Myocyte (in vitro differentiated cells): ENCODE measurements at places on chromosomes 1 and 21.
A peak's percentile ranks its signal among the peaks of the same experiment; 100 is the strongest.

GRCh38 chr1:179047636-179047997, 21.9 kb downstream of the FAM20B start:
- DNase-seq: peak; percentile 33

GRCh38 chr1:111269825-111270406, 20.7 kb upstream of the CHIA start:
- DNase-seq: no peak

DNA sequence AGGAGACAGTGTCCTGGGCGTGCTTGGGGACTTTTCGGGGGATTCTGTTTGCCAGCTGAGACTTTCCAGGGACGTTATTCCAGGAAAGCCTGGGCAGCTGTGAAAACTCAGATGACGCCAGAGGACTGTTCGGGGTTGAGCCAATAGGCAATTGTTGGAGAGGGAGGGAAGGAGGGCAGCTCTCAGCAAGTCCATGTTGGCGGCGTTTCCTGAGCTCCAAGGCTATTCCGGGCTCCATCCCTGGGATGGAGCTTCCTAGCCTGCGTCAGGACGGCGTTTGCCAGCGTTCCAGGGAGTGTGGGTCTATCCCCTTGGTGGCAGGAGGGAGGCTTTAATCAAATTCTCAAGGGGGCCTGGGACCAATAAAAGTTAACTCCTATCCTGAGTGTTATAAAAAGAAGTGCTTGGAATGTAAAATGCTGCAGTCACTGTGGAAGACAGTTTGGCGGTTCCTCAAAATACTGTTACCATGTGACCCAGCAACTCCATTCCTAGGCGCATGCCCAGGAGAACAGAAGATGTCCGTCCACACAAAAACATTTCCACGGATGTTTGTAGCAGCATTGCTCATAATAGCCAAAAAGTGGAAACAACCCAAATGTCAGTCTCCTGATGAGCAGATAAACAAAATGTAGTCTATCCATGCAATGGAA, 15.2 kb downstream of the SLC27A3 start:
- peak; percentile 92 for DNase-seq

- DNase-seq: no peak
Observed at GRCh38 chr1:78468521-78468920, 22.3 kb upstream of the PTGFR start.

- no peak for DNase-seq
Observed at GRCh38 chr1:36304521-36304920, 1.6 kb upstream of the SH3D21 start.

- DNase-seq: peak; percentile 66
Observed at GRCh38 chr1:91769742-91770141, 116.2 kb downstream of the TGFBR3 start.

- no peak for DNase-seq
Observed at GRCh38 chr1:11797525-11798216, 8.1 kb downstream of the MTHFR start.

GRCh38 chr1:2379733-2380404, 11.5 kb downstream of the MORN1 start:
- no peak for DNase-seq

DNA sequence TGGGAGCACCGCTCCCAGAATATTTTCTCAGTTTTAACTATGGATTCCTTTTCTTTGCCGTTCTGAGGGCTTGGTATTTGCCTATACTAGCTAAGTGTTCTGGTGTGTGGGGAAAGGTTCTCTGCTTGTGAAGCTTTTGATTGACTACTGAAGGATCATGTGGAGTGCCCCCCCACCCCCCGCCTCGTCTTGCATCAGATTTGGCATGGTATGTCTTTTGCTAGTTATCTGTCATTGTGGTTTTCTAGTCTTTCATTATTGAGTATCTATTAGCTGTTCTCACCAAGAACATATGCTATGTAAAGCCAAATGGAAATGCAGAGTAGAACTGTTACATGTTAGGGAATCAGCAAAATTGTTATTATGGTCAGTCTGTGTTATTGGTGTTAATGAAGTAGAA, 58.3 kb downstream of the MACF1 start:
- DNase-seq: no peak

- no peak for DNase-seq
Observed at GRCh38 chr1:234475167-234475793, 3.7 kb downstream of the TARBP1 start.

DNA sequence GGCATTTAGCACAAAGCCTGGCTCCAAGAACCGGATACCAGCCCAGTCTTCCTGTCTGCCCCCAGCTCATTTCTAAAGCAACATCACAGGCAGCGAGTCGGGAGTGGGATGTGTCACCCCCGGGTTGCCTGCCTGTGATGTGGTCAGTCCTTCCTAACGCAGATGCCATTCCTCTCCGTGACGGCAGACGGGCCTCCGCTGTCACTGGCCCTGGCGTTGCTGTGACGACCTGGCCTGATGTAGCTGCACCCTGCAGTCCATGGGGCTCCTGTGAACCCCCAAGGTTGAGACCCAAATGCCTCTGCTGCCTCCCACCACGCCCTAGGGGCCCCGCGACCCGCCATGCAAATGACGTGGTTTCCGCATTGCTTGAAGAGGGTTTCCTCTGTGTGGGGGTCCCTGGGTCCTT, 12.3 kb downstream of the TNFRSF1B start:
- DNase-seq: no peak

- DNase-seq: no peak
Observed at GRCh38 chr1:6008696-6009095, 16.5 kb upstream of the NPHP4 start.

- no peak for DNase-seq
Observed at GRCh38 chr1:11839727-11840705, 7.6 kb downstream of the NPPA start.

- no peak for DNase-seq
Observed at GRCh38 chr1:58045094-58045705, 501.3 kb downstream of the OMA1 start.

- DNase-seq: no peak
Observed at GRCh38 chr1:213464786-213465460, 413.9 kb downstream of the RPS6KC1 start.

DNA sequence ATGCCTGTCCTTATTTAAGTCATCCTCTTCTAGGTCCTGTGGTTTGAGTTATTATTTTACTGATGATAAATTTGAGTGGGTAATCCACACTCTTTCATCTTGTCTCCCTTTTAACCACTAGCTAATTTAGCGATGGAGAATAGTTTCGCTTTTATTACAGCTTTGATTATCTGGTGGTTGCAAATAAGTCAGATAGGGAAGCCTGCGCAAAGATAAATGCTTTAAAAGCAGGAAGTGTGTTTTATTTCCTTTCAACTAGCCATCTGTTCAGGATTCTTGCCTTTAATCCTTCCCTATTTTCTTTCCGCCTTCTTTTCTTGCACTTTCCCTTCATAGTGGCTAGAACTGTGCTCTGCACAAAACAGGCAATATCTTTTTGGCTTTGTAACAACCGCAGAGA, 129.0 kb downstream of the TGFB2 start:
- no peak for DNase-seq

DNA sequence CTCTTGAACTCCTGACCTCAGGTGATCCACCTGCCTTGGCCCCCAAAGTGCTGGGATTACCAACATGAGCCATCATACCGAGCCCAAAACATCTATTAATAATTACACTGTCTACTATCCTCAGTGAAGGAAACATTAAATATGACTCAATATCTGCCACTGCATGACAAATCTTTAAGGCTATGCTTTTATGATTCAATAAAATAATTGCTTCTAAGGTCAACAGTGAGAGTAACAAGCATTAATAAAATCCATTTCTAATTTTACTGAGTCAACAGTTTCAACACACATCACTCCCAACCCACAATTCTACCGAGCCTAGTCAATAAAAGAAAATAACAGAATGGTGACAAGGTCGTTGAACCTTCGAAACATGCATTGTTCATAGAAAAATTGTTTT, 125.5 kb upstream of the CHRM3 start:
- DNase-seq: no peak

DNA sequence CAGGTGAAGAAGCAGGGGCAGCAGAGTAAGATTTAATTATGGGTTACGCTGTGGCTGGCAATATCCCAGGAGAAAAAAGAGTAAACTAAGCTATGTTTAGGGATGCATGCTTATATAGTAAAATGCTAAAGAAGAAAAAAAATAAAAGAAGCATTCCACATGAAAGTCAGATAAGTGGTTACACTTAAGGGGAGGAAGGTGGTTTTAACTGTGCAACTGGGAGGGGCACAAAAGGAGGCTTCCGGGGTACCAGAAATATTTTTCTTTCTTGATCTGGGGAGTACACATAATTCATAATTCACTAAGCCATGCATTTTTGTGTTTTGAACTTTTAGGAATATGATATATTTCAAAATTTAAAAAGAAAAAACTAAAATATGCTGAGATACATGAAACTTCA, 39.5 kb downstream of the USP48 start:
- no peak for DNase-seq

DNA sequence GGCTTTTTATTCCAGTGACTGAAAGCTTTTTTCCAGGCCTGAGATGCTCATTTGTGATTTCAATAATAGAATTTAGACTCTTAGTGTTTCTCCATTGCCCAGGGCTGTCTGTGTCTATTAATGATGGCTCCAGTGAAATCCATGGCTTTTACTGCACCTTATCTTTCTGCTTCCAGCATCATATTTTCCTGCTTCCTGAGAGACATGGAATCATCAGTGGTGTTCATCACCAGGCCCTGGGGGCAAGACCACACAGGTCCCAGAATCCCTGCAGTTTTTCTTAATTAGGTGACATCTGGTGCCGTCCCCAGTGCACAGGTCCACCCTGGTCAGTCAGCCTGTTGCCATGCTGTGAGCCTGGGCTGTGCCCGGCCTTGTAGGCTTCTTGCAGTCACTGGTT, 15.5 kb downstream of the NT5C1A start:
- DNase-seq: no peak

- no peak for DNase-seq
Observed at GRCh38 chr1:55143684-55144083, 71.5 kb downstream of the USP24 start.

DNA sequence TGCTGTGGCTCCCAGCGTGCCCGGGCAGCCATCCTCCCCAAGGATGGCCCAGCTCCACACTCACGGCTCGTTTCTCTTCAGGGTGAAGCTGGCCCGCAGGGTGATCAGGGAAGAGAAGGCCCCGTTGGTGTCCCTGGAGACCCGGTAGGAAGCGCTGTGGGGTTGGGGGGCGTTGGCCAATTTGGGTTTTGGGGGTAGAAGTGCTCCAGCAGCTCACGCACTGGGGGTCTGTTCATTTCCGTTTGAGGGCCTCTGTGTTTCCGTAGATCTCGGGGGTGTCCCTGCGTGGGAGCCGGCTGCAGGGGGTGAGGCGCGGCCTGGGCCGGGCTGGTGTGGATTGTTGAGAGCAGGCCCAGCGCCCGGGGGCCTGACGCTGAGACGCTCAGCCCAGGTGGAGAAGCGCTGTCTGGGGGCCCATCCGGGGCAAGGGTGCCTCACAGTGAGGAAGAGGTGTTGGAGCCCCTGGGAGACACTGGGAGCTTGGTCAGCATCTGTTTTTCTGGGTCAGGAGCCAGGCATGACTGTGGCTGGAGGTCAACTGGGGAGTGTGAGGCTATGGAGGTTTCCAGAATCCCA, 12.6 kb downstream of the COL6A1 start:
- peak; percentile 32 for DNase-seq

DNA sequence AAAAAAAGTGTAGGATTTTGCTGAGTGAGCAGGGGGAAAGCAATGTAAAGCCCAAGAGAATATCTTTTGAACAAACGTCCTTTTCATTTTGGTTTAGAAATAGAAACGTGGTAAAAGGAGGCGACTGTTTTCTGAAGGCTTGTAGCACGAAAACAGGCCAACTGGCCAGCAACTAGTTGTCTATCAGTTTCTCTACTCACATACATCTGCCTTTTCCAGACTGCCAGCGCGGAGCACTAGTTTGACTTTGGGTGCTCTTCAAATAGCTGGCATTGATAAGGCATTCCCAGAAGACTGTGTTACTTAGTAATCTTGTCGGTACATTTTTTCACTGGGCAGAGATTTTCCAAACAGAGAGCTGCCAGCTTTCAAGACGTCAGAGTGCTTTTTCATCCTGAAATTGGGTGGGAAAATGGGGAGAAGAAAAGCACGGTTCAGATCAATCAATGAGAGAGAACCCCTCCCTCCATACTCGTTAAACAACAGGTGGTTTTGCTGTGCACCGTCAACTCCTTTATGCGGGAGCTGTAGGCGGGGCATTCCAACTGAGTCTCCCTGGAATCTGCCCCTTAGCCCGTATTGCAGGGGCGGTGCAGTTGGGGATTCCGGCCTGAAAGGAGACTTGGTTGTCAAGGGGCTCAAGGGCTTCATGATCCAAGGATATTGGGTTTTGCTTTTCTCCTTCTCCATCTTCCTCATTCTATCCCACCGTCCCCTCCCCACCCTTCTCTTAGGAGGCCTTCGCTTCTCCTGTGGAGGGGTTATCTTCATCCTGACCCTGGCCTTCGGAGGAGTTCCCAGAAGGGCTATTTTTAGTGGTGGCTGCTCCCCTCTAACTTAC, 884 bp upstream of the LRRC8C start:
- DNase-seq: peak; percentile 25

DNA sequence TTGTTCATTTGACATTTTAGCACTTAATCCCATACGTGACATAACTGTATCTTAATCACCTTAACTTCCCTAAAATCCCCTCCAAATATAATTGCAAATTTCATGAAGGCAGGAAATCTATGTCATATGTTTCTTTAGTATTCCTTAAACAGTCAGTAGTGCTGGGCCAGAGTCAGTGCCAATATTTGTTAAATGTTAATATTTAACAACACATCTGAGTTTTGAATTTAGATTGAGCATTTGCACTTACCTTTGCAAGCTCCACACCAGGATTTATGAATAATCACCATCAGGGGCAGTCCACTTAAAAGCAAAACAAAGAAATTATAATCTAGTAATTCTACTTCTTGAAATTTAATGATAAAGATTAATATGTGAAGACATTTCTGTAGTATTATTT, 5.3 kb downstream of the KTI12 start:
- no peak for DNase-seq

GRCh38 chr1:51622455-51622913, 5.6 kb downstream of the OSBPL9 start:
- peak; percentile 34 for DNase-seq

GRCh38 chr1:154519591-154519991, 17.4 kb upstream of the SHE start:
- no peak for DNase-seq

DNA sequence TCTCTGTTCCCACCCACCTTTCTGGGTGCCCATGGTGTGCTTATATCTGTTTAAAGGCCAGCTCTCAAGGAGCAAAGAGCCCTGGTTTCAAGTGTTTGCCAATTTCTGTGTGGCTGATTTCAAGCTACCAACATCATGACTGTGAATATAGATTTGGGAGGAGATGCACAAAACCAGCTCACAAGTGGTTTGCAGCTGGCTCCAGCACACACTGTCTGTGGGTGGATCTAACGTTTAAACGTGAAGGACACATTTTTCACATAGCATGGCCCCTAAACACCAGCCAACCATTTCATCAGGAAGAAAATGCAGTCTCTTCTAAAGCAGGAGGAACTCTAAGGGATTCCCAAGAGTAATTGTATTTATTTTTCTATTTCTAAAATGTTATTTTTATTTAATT, 65.2 kb downstream of the FCRL5 start:
- no peak for DNase-seq
